ENCODE measurements at places on chromosomes 12 and 14. TPM values are rescaled to one million over a fixed set of nuclear protein-coding genes. Genes with fewer than 3 reads are reported as not detected.

DNA sequence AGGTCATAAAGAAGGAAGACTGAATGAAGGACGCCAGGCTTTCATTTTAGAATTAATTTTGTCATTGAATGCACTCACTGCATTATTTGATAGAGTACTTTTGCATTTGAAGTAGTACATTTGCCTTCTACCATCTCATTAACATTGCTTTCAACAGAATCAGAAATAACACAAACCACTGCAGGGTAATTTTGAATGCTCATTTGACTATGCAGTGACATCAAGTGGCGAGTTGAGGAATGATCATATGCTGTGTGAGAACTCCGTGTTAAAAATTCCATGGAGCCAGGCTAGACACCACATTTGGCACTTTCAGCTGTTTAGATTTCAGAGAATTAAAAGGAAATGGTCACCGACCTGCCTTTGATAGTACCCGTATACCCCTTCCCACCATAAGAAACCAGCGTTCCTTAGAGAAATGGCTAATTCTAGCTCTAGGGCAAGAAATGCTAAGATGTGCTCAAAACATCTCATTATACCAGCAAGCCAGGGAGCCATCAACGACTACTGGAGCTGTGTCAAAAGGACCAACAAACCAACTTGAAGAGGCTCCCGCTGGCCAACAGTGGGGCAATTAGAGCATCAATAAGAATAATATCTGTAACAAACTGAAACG is 16.5 kb downstream of the HEBP1 start:
- no peak for DNase-seq
- H3K27ac ChIP-seq: no peak overlapping the region
- H3K4me1 ChIP-seq: peaks cover 4% of the 10 kb centered on the region
- H3K36me3 ChIP-seq: no peaks in the 10 kb centered on the region

- no peak overlapping the region for H3K27ac ChIP-seq
- no peak for DNase-seq
- H3K4me1 ChIP-seq: no peaks in the 10 kb centered on the region
These were observed 715 bp downstream of the KLRC4 start for GRCh38 chr12:10408842-10409241.

Gene GUCY2C
- total RNA-seq: 0.48 TPM

DNA sequence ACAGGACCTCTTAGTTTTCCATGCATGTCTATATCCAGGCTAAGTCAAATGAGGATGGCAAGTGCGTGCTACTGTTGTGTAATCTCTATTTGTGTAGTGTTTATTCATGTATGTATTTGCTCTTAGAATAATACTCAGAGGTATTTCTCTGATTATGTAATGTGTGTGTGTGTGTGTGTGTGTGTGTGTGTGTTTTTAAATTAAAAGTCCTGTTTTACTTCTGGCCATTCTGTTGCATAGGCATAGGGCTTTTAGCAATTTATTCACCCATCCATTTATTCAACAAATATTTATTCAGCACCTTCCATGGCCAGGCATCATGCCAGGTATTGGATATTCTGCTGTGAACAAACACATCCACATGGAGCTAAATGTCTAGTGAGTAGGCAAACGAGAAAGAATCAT is 63.5 kb downstream of the PELI2 start:
- H3K36me3 ChIP-seq: no peaks in the 10 kb centered on the region
- no peaks in the 10 kb centered on the region for H3K4me1 ChIP-seq
- DNase-seq: no peak
- H3K4me3 ChIP-seq: no peak overlapping the region
- H3K27ac ChIP-seq: no peak overlapping the region

Gene VASH1
- not detected for total RNA-seq

- no peak for DNase-seq
- H3K36me3 ChIP-seq: no peaks in the 10 kb centered on the region
- H3K27me3 ChIP-seq: no peaks in the 10 kb centered on the region
- H3K27ac ChIP-seq: no peak overlapping the region
- no peak overlapping the region for H3K4me3 ChIP-seq
These were observed 376.3 kb upstream of the RGS6 start for GRCh38 chr14:71555654-71556559.

- DNase-seq: peak; percentile 77
- no peak overlapping the region for H3K27ac ChIP-seq
- no peak overlapping the region for H3K4me3 ChIP-seq
These were observed 8.5 kb upstream of the ASCL1 start for GRCh38 chr12:102948941-102949352.

Gene TEX22
- total RNA-seq: 0.67 TPM

Gene B4GALNT3
- total RNA-seq: 0.30 TPM

GRCh38 chr12:122089077-122089476 is 10.5 kb downstream of the MLXIP start:
- peaks cover 35% of the 10 kb centered on the region for H3K36me3 ChIP-seq
- peaks cover 21% of the 10 kb centered on the region for H3K4me1 ChIP-seq
- H3K27me3 ChIP-seq: no peaks in the 10 kb centered on the region
- peak overlapping the region; percentile 29 for H3K27ac ChIP-seq
- no peak overlapping the region for H3K4me3 ChIP-seq

DNA sequence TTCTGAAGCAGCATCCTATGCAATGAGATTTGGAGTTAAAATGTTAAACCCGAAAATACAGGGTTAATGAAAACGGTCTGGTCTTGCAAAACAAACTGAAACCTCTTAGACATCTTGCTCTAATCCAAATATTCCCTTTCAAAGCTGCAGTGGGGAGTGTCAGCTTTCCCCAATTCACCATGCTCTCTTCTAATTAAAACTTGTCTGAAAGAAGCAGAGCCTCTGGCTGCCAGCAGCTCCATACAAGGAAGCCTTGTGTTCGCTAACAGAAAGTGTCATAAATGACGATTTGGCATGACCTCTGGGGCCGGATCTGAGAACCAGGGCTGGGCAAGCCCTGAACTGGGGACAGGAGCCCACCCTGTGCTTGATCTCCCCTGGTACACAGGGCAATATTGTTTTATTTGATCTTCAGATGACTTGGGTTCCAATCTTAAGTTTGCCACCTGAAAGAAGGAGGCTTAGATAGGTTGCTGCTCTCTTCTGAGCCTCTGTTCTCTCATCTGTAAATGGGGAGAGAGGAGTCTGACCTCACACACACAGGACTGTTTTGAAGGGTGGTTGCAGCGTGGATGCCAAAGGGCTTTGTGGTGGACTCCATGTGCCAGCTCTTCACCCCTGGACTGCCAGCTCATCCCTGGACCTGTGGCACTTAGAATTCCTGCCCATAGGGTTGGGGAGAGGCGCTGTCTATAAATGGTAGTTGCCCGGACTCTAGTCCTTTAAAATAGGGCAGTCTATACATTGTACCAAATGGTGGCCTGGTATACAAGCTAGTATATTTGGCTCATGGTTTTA is 7.8 kb downstream of the KMT5A start:
- H3K27me3 ChIP-seq: no peaks in the 10 kb centered on the region
- H3K36me3 ChIP-seq: peaks cover 21% of the 10 kb centered on the region
- no peak overlapping the region for H3K27ac ChIP-seq
- no peak for DNase-seq

Gene GPR65
- total RNA-seq: 8.1 TPM

DNA sequence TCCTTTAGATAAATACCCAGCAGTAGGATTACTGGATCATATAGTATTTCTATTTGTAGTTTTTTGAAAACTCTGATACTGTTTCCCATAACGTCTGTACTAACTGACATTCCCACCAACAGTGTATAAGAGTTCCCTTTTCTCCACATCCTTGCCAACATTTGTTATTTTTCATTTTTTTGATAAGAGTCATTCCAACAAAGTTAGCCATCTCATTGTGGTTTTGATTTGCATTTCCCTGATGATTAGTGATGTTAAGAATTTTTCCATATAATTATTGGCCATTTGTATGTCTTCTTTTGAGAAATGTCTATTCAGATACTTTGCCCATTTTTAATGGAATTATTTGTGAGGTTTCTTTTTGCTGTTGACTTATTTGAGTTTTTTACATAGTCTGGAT is 486.0 kb downstream of the FLRT2 start:
- H3K27me3 ChIP-seq: no peaks in the 10 kb centered on the region
- no peak overlapping the region for H3K4me3 ChIP-seq
- DNase-seq: no peak
- H3K36me3 ChIP-seq: no peaks in the 10 kb centered on the region

GRCh38 chr12:12804432-12804886 is 8.7 kb upstream of the DDX47 start:
- H3K36me3 ChIP-seq: no peaks in the 10 kb centered on the region
- no peak for DNase-seq
- H3K27me3 ChIP-seq: no peaks in the 10 kb centered on the region
- H3K4me3 ChIP-seq: no peak overlapping the region

GRCh38 chr14:23538785-23539184 is 12.8 kb downstream of the ZFHX2 start:
- DNase-seq: no peak
- peaks cover 34% of the 10 kb centered on the region for H3K4me1 ChIP-seq
- H3K36me3 ChIP-seq: no peaks in the 10 kb centered on the region
- H3K27ac ChIP-seq: no peak overlapping the region
- H3K27me3 ChIP-seq: no peaks in the 10 kb centered on the region

Gene KCNC2
- not detected for total RNA-seq

Gene AMN1
- 1.6 TPM for total RNA-seq

GRCh38 chr14:91415794-91416743 is 1.6 kb downstream of the CCDC88C start:
- peak; percentile 96 for DNase-seq
- peak overlapping the region; percentile 93 for H3K27ac ChIP-seq
- H3K27me3 ChIP-seq: no peaks in the 10 kb centered on the region
- H3K36me3 ChIP-seq: peaks cover 27% of the 10 kb centered on the region
- H3K4me1 ChIP-seq: peaks cover 63% of the 10 kb centered on the region

DNA sequence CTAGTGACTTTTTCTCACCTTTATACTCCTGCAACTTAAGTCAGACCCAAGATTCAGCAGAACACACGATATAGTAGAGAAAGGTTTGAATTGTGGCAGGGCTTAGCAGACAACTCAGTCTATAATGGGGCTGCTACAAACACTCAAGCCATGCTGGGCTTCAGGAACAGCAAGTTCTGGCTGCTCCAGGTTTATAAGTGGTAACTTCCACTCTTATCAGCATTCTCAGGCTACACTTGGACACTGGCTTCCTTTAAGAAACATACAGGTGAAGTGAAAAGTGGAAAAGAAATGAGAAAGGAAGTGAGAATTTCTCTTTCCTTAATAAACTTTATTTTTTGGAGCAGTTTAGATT is 21.7 kb downstream of the PLEKHD1 start:
- H3K27me3 ChIP-seq: no peaks in the 10 kb centered on the region
- H3K4me1 ChIP-seq: no peaks in the 10 kb centered on the region
- H3K36me3 ChIP-seq: no peaks in the 10 kb centered on the region

Gene KRT5
- not detected for total RNA-seq

- no peak for DNase-seq
- no peaks in the 10 kb centered on the region for H3K27me3 ChIP-seq
- H3K4me3 ChIP-seq: no peak overlapping the region
- H3K4me1 ChIP-seq: no peaks in the 10 kb centered on the region
- no peaks in the 10 kb centered on the region for H3K36me3 ChIP-seq
These were observed 862 bp downstream of the KLRB1 start for GRCh38 chr12:9606736-9607372.

Gene LHX5
- not detected for total RNA-seq

DNA sequence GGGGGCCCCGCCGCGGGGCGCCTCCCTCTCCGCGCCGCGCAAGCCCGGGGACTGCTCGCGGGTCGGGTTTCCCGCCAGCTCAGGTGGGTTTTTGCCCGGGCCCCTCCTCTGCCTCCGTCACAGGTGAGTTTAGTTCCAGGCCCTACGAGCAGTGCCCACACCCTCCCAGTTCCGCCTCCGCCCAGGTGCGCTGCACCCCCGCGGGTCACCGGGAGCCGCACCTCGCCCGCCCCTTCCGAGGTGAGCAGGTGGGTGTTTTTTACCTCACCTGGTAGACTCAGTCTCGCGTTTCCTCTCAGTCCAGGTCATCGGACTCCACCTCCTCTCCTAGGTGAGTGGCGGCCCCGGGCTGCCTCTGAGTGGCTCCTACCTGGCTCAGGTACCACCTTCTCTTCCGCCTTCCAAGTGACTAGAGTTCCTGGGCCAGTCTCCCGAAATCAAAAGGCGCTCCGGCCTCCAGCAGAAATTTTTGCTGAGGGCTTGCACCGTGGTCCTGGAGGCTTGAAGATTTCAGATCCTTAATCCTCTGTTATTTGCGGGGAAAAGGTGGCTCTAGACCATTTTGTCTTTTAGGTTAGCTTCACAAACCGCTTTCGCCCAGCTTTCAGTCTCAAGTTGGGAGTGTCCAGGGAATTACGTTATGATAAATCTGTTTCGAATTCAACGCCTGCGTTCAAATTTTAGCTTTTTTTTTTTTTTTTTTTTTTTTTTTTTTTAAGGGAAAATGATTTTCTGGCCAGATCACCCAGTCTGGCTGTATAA is at the start of gene TMEM30B:
TSS of gene TMEM30B (minus strand) at position 153 of the 762 bp plus-strand sequence. CDS start 191 bp downstream, outside the sequence.
- H3K27ac ChIP-seq: no peak within 1 kb of the TSS
- DNase-seq: no peak
- no peaks in the 10 kb centered on the region for H3K27me3 ChIP-seq
- no peaks in the 10 kb centered on the region for H3K36me3 ChIP-seq
- H3K4me1 ChIP-seq: peaks cover 10% of the 10 kb centered on the region
- H3K4me3 ChIP-seq: no peak within 1 kb of the TSS

GRCh38 chr12:46518169-46518568 is 145.6 kb upstream of the SLC38A2 start:
- no peak for DNase-seq
- no peaks in the 10 kb centered on the region for H3K36me3 ChIP-seq
- no peak overlapping the region for H3K27ac ChIP-seq

DNA sequence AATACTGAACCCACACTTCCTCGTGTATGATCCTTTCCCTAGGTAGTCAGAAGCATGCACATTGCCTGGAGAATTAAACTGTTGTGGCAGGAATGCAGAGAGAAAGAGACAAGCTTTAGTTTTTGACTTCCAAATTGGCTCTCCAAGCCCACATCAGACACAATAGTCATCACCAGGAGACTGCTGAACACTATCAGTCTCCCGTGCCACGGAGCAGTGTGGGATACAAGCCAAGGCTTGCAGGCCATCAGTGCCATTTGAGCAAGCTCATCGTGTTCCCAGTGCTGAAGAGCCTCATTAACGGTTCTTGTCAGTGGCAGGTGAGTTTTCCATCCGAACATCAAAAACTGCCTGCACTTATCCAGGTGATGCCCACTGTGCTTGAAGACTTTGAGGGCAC is 410.8 kb downstream of the NAV3 start:
- H3K27me3 ChIP-seq: no peaks in the 10 kb centered on the region
- no peak overlapping the region for H3K4me3 ChIP-seq
- no peak overlapping the region for H3K27ac ChIP-seq
- no peaks in the 10 kb centered on the region for H3K36me3 ChIP-seq
- no peak for DNase-seq
- H3K4me1 ChIP-seq: no peaks in the 10 kb centered on the region

Gene CCNB1IP1
- 103 TPM for total RNA-seq

Gene EML1
- not detected for total RNA-seq

DNA sequence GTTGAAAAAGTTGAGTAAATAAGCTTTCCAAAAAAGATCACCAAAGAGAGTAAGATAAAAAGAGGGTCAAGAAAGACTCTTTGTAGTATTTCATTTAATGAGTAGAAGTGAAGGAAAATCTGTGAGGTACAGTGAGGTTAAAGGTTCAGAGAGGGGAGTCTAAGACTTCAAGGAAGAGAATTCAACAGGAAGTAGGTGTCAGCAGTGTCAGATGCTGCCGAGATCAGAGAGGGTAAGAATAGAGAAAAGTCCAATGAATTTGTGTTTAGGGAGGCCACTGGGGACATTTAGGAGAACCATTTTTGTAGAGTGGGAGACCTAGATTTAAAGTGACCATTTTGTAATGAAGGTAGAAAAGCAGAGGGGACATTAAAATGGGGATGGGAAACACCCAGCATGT is 71.6 kb upstream of the KRAS start:
- H3K36me3 ChIP-seq: no peaks in the 10 kb centered on the region
- no peaks in the 10 kb centered on the region for H3K27me3 ChIP-seq
- peak overlapping the region; percentile 3 for H3K27ac ChIP-seq
- peak overlapping the region; percentile 6 for H3K4me3 ChIP-seq

Gene TDRD9
- not detected for total RNA-seq

- H3K27ac ChIP-seq: no peak overlapping the region
- no peaks in the 10 kb centered on the region for H3K27me3 ChIP-seq
- H3K4me3 ChIP-seq: no peak overlapping the region
- H3K36me3 ChIP-seq: no peaks in the 10 kb centered on the region
These were observed 27.9 kb downstream of the VWF start for GRCh38 chr12:6096527-6096926.

Measured in Karpas-422 (cell line).